ENCODE measurements at places on chromosomes 12 and 14.

DNA sequence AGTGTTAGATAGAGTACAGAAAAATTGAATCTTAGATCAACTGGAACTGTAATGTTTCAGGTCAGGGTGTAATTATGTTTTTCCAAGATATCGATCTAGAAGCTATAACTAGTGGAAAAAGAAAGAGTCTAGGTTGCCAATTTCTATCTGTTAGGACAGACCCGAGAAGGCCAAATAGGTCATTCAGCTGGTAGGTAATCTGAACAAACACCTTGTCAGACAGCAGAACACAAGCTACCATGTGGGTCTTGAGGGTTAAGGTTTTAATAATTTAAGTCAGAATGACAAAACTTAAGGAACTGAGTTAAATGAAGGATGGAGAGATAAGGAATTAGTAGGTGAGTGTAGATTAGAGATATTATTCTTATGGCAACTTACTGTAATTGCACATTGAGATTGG, 44.9 kb upstream of the KCNMB4 start:
- DNase-seq: no peak

DNA sequence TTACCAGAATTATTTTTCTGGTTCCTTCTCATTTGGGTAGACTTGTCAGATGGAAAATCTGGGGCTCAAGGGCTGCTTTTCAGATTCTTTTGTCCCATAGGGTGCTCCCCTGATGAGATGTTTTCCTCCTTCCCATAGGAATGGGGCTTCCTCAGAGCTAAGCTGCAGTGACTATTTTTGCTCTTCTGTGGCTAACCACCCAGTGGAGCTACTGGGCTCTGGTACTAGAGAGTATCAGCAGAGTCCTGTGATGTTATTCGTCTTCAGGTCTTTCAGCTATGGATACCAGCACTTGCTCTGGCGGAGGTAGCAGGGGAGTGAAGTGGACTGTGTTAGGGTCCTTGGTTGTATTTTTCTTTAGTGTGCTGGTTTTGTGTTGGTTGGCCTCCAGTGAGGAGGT, 716.1 kb upstream of the LMO3 start:
- no peak for DNase-seq

GRCh38 chr12:93091886-93092648, 163.0 kb upstream of the EEA1 start:
- no peak for DNase-seq

- DNase-seq: no peak
These were observed 360.4 kb upstream of the FOXG1 start for GRCh38 chr14:28406196-28406595.

GRCh38 chr14:49767270-49767570, 733 bp upstream of the KLHDC2 start:
- no peak for DNase-seq

Data from activated naive CD4-positive, alpha-beta T cell (primary cell).